T-helper 22 cell (primary cell): ENCODE measurements at places on chromosomes 1 and 21.

- no peak for DNase-seq
Observed at GRCh38 chr21:28959367-28960099, 33.1 kb downstream of the LTN1 start.

DNA sequence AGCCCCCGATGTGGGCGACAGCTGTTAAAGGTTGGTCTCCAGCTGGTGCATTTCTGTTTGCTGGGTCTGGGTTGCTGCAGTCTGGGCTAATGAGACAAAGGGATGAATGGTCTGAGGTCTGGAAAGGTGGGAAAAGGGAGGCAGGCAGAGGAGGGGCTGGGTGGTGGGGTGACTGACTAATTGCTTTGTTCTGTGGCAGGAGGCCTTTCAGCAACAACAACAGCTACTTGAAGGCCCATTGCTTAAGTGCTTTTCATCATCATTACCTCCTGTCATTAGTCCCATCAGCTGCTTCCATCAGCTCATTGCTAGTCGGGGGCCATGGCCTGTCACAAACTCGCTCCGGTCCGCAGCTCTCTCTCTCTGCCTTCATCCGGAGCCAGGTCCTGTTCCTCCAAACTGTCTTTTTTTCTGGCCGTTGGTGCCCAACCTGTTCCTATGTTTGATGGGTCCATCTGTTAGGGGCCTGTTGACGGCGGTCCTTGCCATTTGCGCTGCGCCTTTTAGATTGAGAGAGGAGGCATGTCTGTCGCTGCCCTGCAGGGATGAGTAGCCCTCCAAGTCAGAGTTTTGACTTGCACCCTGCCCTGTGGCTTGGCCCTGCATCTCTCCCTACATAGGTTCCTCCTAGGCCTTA is 105.6 kb upstream of the PLXNA2 start:
- DNase-seq, result no peak

- DNase-seq, result no peak
Observed at GRCh38 chr1:53369034-53369750, 41.3 kb upstream of the LRP8 start.

GRCh38 chr1:43743206-43743605 is 35.9 kb downstream of the ST3GAL3 start:
- no peak for DNase-seq

DNA sequence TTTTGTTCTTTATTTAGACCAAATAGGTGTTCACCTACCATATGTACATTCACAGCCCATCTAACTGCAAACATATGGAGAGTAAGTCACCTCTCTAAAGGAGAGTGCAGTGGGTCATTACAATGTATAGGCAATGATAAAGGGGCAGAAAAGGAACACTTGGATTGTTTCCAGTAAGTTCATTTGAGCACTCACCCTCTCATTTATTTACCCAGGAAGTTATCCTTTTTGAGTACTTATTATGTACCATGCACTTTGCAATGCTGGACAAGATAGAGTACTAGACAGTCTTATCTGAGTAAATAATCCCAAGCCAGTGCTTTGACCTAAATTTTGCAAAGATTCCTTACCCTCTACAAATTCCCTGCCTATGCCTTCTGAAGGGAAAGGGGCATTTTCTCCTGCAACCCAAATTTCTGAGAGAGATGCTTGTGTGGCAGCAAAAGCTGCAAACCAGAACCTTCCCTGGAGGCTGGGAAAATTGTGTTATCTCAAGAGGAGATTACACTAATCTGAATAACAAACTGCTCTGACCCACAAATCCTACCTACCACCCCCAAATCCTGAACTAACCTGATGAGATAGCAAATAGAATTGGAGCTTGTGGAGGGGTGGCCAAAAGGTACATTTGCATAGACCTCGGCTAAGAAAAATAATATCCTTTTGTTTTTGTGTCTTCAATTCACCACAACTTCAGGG is 18.6 kb upstream of the RGS8 start:
- DNase-seq, result no peak

DNA sequence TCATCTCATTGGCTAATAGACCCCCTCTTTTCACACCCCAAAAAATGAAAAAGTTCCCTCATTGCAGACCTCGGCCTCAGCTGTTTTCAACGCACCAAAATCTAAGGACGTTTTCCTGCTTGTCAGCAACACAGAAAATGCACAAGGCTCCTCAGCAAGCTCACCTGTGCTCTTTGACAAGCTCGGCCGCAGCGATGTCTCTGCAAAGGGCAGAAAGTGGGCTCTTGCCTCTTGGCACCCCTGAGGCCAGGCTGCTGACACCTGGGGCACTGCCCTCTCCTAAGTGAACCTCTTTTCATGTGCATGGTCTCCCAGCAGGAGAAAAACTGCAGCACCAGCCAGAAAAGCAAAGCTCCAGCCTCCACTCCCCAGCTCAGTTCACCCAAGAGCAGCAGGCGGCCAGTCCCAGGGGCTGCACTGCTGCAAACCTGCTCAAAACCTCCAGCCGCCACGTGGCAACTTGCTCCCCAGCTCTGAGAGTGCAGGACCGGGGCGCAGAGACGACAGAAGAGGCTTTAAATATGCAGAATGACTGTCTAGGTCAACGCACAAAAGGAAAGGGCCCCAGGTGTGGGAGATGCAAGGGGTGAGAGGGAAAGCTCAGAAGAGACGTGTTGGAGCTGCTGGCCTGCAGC is 101.7 kb downstream of the PDE9A start:
- no peak for DNase-seq
